Effector memory CD8-positive, alpha-beta T cell (primary cell): ENCODE measurements at places on chromosomes 7 and 10.
A peak's percentile ranks its signal among the peaks of the same experiment; 100 is the strongest.

GRCh38 chr10:74177140-74177677 is 26.2 kb downstream of the ADK start:
- H3K27me3 ChIP-seq, result no peaks in the 10 kb centered on the region
- DNase-seq, result no peak
- peak overlapping the region; percentile 91 for H3K4me3 ChIP-seq
- peaks cover 30% of the 10 kb centered on the region for H3K4me1 ChIP-seq

- peak overlapping the region; percentile 75 for H3K4me3 ChIP-seq
- peaks cover 71% of the 10 kb centered on the region for H3K4me1 ChIP-seq
- peaks cover 62% of the 10 kb centered on the region for H3K36me3 ChIP-seq
- H3K27me3 ChIP-seq, result no peaks in the 10 kb centered on the region
- H3K27ac ChIP-seq, result peak overlapping the region; percentile 98
- peak; percentile 47 for DNase-seq
These were observed 108.2 kb downstream of the PIP4K2A start for GRCh38 chr10:22606164-22606614.

DNA sequence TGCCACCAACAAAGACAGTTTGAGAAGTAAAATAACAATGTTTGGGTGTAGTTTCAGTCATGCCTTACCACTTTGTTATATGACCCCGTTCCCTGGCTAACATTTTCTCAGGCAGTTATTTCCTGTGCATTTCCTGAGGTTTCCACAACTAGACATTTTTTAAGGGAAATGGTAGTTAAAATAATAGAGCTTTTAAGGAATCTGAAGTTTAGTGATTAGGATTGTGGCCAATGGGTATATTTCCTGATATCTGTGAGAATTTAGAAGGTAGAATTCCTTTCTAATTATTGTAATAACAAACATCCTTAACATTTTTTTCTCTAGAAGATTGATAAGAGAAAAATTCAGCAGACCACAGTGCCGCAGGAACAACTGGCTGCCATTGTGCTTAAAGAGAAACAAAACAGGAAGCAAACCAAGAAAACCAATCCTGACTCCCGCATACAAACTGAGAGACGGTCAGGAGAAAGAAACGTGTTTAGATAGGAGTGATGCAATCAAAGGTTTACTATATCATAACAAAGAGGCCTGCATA is 193.6 kb downstream of the MBL2 start:
- no peaks in the 10 kb centered on the region for H3K4me1 ChIP-seq
- H3K4me3 ChIP-seq, result no peak overlapping the region
- no peaks in the 10 kb centered on the region for H3K36me3 ChIP-seq
- no peak overlapping the region for H3K27ac ChIP-seq

GRCh38 chr7:101910991-101911799 is 93.8 kb downstream of the CUX1 start:
- peaks cover 13% of the 10 kb centered on the region for H3K4me1 ChIP-seq
- no peak for DNase-seq

- DNase-seq, result no peak
- peaks cover 46% of the 10 kb centered on the region for H3K4me1 ChIP-seq
- no peaks in the 10 kb centered on the region for H3K27me3 ChIP-seq
- peaks cover 7% of the 10 kb centered on the region for H3K36me3 ChIP-seq
- no peak overlapping the region for H3K27ac ChIP-seq
These were observed 31.5 kb downstream of the PIK3AP1 start for GRCh38 chr10:96688789-96689188.

GRCh38 chr10:116371737-116372136 is 47.5 kb downstream of the CCDC172 start:
- no peaks in the 10 kb centered on the region for H3K27me3 ChIP-seq
- no peak for DNase-seq
- no peaks in the 10 kb centered on the region for H3K36me3 ChIP-seq
- H3K4me1 ChIP-seq, result no peaks in the 10 kb centered on the region
- H3K27ac ChIP-seq, result no peak overlapping the region

GRCh38 chr7:39130857-39131526 is 153.3 kb downstream of the POU6F2 start:
- DNase-seq, result no peak
- peaks cover 25% of the 10 kb centered on the region for H3K27me3 ChIP-seq
- peak overlapping the region; percentile 68 for H3K27ac ChIP-seq
